Stimulated activated CD8-positive, alpha-beta memory T cell treated with anti-CD3 and anti-CD28 coated beads, Interleukin-7, amount 100 ng/mL, for 48 hours (primary cell): ENCODE measurements at places on chromosomes 3 and 15.

DNA sequence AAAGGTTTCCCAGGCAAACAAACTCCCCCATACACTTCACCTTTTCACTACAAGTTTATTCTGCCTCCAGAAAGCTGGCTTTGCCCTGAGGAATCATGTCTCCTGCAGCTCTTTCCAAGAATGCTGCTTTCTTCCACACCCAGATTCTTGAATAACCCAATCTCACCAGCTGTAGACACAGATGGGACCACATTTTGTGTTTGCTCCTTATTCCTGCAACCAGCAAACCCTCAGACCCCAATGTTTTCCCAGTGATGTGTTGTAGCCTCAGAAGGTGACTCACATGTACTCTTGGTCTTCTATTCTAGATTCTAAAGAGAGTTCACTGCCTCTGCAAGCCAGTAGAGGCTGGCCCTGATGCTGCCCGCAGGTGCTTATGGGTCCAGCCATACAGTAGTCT lies 23.6 kb upstream of the TRIM59 start:
- DNase-seq, result no peak

DNA sequence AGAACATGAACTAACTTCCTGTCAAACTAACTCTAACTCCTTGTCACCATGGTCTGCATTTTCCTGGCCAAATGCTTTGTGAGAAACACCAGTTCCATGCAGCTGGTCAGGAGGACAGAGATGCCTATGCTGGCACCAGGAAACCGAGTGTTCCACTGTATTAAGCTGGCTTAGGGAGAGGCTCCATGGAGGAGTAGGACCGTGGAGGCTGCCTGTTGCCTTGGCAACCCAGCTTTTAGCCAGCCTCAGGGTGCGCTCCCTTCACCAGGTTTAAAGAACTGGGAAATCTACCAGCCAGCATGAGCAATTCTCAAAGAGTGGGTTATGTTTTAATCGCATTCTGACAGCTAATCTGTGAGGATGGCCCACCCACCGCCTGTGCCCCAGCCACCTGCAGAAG lies 394.1 kb downstream of the OCA2 start:
- no peak for DNase-seq

DNA sequence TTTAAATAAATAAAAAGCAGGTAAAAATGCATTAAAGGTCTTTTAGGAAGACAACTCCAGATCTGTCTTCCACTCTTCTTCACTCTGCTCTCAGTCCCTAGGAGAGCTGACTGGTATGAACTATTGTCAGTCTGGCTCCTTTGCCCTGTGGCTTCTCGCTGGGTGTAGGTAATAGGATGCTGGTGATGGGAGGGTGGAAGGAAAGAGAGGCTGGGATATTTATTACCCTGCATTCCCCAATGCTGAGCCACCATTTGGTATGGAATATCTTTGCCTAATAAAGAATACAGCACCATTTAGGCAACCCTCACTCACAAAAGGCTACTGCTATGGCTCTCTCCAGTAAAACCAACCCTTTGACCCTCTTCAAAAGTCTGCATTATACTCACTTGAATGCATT lies 326.9 kb downstream of the CNTN3 start:
- DNase-seq, result no peak

GRCh38 chr3:16838561-16838960 lies 46.2 kb upstream of the PLCL2 start:
- no peak for DNase-seq

DNA sequence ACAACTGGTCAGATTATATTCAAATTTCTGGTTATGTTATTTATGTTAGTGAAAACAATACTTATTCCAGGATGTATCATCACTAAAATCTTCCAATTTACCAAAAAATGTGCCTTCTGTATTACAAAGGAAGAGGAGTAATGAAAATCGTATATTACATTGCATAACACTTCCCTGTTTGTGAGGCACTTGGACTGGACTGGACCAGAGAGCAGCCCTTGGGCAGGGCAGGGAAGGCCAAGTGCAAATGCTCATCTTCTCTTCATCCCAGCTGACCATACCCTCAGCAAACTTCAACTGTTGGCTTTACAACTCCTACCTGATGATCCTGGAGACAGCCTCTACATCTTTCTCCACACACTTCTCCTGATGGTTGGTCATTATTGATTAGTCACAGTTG lies 285.7 kb upstream of the MME start:
- no peak for DNase-seq

DNA sequence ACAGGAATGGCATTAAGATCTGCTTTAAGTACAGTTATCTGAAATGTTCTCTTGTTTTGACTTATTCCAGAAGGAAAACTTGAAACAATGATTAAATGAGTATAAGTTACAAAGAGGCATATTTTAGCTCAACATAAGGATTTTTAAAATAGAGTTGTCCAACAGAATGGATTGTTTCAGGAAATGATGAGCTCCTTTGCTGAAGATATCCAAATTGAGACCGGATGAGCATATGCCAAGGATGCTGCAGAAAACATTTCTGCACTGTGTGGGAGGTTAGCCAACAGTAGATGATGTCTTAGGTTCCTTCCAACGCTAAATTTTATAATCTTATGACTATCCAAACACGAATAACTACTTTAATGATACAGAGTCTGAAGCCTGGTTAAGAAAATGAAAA lies 226.5 kb upstream of the NANOGP8 start:
- DNase-seq, result no peak

GRCh38 chr3:42655980-42656679 lies 2.6 kb downstream of the ZBTB47 start:
- no peak for DNase-seq

GRCh38 chr3:112089956-112090886 lies 4.0 kb downstream of the C3orf52 start:
- DNase-seq, result no peak

DNA sequence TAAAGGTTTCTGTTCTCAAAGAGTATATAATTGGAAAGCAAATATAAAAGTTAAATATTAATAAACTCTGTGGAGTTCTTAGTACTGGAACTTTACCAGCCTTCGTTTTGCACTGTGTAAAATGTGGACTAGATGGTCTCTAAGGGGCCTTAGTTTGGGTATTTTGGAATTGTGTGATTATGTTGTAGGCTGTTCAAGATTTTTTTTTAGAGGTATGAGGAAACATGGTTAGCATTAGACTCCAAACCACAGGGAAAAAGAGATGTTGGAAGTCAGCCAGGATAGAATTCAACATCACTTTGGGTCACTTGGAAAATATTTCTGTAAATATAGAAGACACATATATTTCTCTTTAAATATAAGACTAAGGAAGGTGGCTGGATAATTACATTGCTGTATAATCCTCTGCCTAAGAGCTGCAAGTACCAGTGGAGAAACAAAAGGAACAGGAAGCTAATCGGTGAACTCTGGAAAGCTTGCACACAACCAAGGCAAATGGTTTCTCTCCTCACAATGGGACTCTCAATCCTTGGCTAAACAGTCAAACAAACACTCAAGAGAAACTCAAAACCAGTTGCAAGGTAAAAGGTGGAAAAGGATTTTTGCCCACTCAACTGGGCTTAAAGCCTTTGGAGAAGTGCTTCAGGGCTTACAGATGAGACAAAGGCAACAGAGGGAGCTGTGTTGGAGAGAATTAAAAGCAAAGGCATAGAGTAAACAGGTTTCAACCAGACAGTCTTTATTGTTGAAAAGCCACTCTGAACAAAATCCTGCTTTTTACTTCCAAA lies 141.7 kb downstream of the NR1D2 start:
- DNase-seq, result no peak
